ENCODE measurements at places on chromosomes 13 and 19.

DNA sequence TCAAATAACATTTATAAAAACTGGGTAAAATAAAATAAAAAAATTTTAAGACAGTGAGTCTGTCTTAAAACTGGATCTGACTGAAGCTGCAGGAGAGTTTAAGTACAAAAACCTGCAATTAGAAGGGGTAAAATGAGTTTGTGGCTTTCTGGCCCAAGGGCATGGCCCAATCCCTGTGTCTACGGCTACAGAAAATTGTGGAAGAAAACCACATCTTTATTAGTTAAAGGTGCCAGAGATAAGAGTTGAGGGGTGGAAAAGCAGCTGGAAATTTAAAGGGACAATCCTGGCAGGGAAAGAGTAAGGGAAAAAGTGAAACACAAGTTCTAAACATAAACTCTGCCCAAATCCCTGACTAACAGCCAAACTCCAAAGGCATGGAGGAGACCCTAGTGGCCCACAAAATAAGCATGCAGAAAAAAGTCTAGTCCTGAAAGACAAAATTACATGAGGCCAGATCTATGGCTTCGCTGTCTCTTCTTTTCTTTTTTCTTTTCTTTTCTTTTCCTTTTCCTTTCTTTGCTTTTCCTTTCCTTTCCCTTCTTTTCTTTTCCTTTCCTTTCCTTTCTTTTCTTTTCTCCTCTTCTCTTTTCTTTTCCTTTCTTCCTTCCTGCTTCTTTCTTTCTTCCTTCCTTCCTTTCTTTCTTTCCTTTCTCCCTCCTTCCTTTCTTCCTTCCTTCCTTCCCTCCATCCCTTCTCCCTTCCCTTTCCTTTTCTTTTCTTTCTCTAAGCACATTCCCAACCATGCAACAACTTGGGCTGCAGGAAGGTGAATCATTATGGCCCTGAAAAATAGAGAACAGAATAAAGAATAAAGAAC, 23.5 kb upstream of the DLEU7 start:
- DNase-seq, result no peak

DNA sequence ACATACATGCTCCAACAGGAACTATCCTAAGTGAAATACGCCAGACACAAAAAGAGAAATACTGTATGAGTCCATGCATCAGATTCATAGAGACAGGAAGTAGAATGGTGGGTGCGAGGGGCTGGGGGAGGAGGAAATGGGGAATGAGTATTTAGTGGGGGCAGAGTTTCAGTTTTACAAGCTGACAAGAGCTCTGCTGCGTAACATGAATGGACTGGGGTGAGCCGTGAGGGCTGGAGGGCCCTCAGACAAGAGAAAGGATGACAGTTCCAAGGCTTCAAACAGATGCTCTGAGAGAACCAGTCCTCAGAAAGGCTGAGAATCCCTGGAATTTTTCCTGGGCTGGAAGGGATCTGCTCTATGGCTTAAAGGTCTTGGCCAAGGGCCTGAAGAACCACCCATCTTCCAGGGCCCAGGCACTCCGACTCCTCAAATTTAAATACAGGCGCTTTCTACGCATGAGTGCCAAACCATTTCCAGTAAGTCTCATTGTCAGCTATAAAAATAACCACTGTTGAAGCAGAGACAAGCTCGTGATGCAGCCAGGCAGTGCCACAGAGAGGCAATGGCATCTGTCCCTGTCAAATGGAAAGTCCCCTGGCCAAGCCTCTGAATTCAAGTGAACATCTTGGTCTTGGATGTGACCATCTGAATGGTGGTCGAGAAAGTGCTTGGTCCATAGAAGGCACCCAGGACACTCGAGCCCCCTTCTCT, 17.5 kb downstream of the KLF2 start:
- no peak for DNase-seq

DNA sequence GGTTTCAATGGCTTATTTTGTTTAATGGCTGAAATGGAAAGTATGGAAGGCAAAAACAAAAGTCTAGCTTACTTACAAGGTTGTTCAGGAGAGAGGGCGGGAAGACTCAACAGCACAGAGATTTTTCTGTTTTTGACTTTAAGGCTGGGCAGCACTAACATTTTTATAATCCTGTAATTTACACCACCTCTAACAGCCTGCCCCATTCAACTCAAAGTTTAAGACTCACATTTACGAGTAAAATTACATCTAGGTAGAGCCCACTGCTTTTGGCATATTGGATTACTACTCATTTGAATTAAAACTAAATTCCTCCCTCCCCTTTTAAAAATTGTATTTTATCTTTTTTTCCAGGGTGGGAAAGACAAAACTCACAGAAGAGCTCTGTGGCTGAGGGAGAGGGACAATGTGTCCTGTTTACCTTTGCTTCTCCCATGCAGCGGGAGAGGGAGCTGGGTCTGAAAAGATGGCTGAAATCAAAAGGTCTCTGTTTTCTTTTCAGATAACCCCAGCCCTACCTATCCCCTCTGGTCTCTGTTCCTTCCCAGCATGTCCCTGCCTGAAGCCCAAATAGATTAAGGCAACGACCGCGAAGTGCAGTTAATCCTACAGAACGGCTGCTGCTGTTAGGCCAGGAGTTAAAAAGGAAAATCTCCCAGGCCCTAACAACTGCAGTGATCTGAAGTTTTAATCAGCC, 6.6 kb downstream of the EFNB2 start:
- DNase-seq, result no peak

GRCh38 chr13:48401480-48401879, 11.4 kb downstream of the LPAR6 start:
- DNase-seq, result no peak

DNA sequence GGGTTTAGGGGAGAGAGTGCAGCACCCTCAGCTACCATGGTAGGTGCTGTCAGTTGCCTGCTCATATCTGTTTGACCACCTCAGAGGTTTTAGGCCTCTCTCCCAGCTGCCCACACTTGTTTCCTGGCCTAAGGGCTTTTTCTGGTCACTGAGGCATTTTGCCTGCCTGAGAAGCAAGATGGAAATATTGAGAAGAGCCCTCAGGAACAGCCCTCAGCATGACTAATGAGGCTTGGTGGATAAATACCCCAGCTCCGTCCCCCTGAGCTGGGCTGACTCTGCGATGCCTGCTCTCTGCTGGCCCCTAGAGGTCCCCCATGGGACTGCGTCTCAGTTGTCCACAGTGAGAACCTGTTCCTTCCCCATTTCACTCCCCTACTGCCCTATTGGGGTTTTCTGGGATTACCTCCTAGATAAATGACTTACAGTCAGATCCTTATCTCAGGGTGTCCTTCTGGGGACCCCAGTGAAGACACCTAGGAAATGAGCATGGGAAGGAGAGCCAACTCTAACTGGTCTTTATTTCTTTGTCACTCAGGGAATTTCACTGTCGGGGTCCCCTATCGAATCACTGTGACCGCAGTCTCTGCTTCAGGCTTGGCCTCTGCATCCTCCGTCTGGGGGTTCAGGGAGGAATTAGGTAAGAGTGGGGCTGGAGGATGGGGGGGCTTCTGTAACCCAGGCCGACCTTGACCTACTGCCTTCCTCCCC, 13.3 kb downstream of the PALM3 start:
- DNase-seq, result peak; percentile 57

GRCh38 chr19:13790354-13790753, 4.9 kb upstream of the ZSWIM4 start:
- DNase-seq, result peak; percentile 21

- DNase-seq, result no peak
Measured at GRCh38 chr19:16473875-16474392, 2.2 kb upstream of the EPS15L1 start.

- DNase-seq, result no peak
Measured at GRCh38 chr19:40465025-40465556, 454 bp downstream of the BLVRB start.

GRCh38 chr13:44024167-44024845, 144.6 kb downstream of the LACC1 start:
- no peak for DNase-seq

DNA sequence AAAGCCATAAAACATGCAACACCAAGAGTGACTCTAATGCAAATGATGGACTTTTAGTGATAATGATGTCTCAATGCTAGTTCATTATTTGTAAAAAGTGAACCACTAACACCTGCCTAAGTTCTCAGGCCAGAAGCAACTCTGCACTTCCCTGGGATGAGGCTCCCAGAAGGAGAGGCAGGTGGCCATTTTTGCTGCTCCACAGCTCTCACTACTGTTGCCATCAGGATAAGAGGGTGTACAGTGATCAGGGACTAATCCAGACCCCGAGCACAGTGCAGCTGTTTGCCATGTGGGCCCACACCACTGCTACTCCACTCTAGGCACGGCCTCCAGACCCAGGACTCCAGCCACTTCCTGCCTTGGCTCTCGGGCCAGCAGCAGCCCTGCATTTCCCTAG, 828.3 kb upstream of the MIR17HG start:
- DNase-seq, result no peak

DNA sequence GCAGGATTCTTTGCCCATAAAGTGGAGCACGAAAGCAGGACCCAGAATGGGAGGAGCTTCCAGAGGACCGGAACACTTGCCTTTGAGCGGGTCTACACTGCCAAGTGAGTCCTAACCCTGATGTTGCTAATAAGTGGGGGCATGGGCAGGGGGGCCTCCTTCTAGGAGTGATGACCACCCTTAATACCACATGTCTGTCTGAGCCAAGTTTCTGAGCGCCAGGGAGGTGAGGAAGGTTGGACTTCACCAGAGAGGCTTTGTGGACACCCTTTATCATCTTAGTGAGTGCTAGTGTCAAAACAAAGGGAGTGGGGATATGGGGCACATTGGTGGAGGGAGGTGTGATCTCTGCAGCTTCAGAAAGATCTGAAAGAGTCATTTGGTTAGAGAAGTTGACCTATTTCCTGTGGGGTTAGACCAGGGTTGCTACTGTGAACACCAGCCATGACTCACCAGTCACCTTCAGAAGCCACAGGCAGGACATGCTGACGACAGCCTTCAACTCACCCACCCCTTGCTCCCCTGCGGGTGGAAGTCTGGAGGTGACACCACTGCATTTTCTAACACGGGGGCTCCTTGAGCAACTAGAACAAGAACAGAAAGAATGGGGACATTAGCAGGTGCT, 8.8 kb downstream of the ALOX5AP start:
- peak; percentile 87 for DNase-seq

- peak; percentile 73 for DNase-seq
Measured at GRCh38 chr19:14405758-14406644, 13.1 kb downstream of the DDX39A start.

- DNase-seq, result no peak
Measured at GRCh38 chr19:14107581-14108461, 9.7 kb downstream of the PRKACA start.

- no peak for DNase-seq
Measured at GRCh38 chr13:67967031-67967430, 736.9 kb upstream of the PCDH9 start.

- DNase-seq, result no peak
Measured at GRCh38 chr19:40216777-40217026, 1.5 kb downstream of the TTC9B start.

DNA sequence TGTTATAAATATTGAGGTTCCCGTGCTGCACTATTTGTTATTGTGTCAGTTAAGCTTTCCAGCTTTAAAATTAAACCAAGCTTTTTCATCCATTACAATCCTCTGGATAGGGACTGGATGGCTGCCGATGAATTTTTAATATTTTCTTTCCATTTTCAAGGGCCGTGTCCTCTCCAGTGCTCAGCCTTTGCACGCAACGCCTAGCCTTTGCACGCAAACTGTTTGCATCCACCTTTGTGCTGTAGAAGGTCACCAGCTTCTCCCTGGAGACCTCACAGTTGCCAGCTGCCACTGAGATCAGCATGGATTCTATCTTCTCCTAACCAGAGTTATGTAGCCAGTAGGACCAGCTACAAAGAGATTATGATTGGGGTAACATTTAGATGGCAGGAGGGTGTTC, 240.5 kb downstream of the SLC7A1 start:
- no peak for DNase-seq

Data from stimulated activated CD8-positive, alpha-beta memory T cell treated with anti-CD3 and anti-CD28 coated beads, Interleukin-7, amount 100 ng/mL, for 4 hours (primary cell).